RWPE1 (cell line): ENCODE measurements at places on chromosomes 5 and 9.

GRCh38 chr5:71767661-71768060 lies 48.6 kb downstream of the CARTPT start:
- no peak for DNase-seq

DNA sequence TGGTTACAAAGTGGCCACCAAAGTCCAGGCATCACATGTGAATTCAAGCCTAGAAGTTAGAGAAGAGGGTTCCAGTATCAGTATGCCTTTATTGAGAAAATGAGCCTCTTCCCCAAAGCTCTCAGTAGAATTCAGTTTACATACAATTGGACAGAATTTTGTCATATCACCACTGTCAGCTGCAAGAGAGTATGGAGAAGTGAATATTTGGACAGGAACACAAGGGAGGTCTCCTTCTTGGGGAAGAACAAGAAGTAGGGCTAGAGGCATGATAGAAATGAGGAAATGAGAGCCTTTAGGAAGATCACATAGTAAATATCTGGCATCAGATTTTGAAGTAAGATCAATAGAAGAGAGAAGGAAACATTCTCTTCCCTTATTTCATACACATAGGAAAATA lies 27.8 kb upstream of the VLDLR start:
- DNase-seq = no peak

DNA sequence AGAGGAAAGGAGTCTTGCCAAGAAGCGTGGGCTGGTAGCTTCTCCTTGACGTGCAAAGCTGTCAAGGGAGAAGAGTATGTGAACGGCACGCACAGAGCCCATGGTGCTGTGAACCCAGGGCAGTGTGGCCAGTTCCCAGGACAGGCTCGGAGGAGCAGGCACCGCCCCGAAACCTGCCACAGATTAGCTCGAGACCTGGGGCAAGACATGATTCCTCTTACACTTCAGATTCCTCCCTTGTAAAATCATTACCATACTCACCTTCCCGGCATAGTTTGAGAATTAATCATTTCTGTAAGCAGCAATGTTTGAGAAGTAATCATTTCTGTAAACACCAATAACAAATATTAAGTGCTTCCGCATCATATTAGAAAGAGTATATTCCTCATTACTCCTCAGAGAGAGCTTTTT lies 19.9 kb downstream of the GOLM1 start:
- peak; percentile 91 for DNase-seq

DNA sequence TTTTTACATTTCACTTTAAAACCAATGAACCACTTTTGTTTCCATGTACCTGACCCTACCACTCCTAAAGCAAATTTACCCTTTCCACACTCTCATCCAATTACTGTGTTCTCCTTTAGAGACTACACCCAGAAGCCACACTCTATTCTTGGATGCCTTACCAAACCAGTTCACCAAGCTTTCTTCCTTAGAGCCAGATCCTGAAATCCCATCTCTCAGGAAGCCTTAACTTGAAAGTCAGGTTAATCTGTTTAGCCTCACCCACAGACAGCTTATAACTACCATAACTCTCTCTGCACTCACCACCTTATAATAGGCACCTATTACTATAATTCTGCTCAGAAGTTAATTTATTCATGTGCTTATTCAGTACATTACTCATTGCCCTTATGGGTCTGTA lies 4.3 kb downstream of the CSNK1A1 start:
- DNase-seq = peak; percentile 50

DNA sequence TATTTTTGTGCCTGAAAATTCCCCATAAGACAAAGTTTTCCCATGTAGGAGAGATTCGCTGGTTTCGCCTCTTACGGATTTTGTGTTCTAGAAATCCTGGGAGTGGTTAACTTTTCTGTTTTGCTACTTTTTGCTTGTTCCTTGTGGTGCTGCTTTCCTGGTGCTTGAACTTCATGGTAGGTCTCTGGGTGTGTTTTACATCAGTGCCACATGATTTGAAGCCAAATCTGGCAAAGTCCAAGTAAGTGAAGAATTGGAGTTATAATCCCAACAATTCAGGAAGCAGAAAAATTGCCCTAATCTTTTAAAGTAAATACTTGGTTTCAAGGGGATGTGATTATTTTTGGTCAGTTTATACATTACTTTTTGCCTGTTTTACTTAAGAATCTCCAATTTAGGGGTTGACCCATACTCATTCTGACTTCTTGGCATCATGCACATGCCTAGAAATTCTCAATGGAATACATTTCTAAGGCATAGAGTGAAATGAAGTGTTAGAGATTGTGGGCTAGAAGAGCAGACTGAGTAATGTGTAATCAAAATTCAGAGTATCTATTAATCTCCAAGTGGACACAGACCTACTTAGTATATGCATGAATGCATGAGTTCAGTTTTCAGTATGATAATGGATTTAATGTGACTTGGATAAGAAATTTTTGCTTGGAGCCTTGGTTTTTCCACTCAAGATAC lies 189.7 kb downstream of the CSNK1G3 start:
- DNase-seq = no peak

DNA sequence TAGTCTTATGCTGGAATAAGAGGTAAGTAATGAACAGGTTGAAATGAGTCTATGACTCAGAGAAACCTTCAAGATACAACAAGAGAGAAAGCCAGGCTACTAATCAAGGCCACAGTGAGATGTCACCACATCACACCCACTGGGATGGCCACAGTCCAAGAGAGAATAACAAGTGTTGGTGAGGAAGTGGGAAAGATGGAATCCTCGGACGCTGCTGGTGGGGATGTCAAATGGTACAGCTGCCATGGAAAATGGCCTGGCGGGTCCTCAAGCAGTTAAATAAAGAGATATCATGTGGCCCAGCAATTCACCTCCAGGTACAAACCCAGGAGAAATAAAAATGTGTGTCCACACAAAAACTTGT lies 41.9 kb upstream of the NEURL1B start:
- DNase-seq = no peak

DNA sequence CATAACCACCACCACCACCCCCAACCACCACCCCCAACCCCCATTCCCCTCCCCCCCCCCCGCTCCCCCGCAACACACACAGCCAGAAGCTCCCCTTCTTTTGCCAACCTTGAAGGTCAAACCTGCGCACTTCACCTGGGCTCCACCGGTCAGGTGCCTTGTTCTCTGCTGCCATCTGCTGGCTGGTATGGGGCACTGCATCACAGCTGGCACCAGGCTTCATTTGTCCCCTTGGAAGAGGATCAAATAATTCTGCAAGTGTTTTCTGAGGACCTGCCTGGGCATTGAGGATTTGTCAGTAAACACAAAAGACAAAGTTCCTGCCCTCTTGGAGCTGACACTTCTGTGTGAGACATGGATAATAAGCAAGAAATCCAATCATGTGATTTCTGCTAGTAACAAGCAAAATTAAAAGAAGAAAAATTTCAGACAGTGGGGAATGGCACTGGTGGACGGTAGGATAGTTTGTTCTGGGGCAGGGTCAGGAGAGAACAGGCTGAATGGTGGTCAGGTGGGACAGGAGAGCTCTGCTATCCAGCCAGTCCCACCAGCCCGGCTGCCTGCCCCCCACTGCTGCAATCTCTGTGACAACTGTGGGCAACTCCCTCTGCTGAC lies 55.6 kb upstream of the LMX1B start:
- peak; percentile 92 for DNase-seq

DNA sequence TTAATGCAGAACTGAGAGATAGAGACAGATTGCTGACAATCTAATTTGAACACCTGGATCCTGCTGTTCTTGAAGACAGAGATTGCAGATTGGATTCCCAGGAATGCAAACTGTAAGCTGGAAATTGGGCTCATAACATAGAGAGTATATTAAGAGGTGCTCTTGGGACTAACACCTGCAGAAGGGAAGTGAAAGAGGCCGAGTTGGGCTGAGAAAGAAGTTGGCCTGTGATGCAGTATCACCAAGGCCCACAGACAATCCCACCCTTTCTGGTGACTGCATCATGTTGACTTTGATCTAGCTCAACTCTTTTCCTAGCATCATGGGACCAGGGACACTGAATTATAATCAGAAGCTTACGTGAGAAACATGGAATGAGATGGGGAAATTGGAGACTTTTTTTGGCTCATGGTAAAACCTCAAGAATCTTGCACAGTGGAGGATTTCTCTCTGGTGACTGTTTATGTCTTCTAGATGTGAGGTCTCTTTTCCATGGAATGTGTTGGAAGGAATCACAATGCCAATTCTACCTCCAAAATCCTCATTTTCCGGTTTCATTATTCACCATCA lies 36.5 kb upstream of the NUDT12 start:
- no peak for DNase-seq

- DNase-seq = no peak
Observed at GRCh38 chr5:178555771-178556211, 34.4 kb downstream of the COL23A1 start.

- no peak for DNase-seq
Observed at GRCh38 chr5:149265068-149265465, 6.6 kb upstream of the AFAP1L1 start.

- no peak for DNase-seq
Observed at GRCh38 chr9:89889865-89890264, 285.1 kb downstream of the GADD45G start.

GRCh38 chr9:129669946-129670345 lies 4.5 kb downstream of the PRRX2 start:
- no peak for DNase-seq

DNA sequence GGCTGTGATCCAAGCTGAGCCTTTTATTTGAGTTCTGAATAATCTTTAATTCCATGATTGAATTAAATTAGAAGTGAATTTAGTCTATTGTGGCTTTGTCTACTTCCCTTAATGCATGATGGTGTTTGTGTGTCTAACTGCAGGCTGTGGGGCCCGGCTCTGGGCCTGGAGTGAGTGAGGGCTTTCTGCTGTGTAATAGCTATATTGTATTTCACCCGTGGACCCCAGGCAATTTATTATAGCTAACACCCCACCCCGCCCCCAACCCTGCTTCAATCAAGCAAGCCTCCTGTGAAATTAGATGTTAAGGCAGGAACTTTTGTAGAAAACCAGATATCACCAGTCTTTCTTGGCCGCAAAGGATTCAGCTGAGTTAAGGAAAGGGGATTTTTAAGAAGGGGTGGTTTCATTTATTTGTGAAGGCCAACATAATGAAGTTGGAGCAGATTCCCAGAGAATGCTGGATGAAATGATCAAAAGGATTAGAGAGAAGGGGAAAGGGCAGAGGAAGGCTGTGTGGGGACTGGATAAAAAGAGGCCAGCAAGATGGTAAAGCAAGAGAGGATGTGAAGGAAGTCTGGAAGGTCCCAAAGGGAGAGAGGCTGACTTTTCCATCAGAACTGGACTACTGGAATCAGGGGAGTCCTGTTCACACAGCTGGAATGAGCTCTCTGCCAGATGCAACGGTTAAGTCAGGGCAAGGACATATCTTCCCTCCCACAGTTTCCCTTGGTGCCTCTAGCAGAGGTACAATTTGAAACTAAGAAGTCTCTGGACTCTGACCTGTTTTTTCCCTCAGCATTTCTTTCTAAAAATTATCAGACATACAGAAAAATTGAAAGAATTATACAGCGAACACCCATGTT lies 125.3 kb upstream of the SAP30L start:
- DNase-seq = no peak

- no peak for DNase-seq
Observed at GRCh38 chr5:180644825-180645273, 4.6 kb downstream of the FLT4 start.

DNA sequence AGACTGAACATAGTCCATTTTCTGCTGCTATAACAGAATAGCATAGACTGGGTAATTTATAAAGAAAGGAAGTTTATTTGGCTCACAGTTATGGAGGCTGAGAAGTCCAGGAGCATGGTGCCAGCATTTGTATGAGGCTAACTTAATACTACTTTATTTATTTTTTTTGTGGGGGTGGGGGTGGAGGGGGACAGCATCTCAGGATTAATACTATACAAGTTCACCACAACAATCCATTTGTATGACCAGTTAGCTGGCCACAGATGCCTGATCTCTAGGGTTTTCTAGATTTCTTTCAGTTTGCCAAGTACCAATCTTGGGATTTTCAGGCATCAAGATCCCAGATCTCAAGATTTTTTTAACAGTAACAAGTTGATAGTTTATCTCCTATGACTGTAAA lies 20.3 kb downstream of the ANGPTL2 start:
- DNase-seq = no peak

DNA sequence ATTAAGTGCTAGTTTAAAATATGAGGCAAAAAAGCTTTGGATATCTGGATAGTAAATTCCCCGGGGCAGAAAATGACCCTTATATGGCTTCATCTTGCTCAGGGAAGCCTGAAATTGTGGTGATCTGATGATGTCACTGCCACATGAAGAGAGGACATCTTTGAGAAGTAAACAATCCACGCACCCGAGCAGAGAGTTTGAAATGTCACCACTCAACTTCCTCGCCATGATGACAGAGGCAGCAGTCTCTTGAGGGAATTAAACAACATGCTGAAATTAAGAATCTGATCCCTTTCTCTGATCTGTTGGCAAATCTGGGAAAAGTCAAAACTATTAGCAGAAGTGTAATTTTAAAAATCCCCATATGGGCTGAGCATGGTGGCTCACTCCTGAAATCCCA lies 110.0 kb downstream of the TLE1 start:
- no peak for DNase-seq

DNA sequence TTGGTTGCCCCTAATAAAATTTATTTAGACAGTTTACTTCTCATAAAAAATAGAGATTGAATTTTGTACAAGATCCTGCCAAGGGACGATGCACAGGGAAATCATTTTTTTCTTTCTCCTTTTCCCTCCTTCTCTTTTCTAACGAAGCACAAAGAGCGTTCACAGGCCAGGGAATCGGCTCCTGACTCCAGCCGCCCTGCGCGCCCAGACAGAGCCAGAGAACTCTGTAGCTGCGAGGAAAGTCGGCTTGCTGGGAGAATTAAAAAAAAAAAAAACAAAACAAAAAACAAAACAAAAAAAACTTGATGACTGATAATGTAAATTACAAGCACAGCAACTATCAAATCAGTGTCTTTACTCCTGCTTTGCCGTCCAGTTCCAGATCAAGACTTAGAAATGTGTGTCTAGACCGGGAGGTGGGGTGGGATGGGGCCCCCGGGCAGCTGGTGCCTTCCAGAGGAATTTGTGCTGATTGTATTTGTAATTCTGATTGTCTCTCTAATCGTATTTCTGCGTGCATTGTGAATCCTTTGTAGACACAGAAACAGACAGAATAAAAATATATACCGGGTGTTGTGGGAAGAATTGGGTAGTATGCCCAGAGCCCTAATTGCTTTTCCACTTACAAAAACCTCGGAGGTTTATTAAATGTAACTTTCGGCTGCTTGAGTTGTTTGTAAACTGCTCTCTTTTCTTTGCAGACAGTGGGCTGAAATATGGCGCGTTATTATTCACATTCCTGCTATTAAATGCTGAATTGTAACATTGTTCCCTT lies 3.6 kb upstream of the OTP start:
- no peak for DNase-seq

- no peak for DNase-seq
Observed at GRCh38 chr5:175329976-175330375, 114.0 kb downstream of the DRD1 start.

GRCh38 chr9:71058660-71059059 lies 62.8 kb downstream of the TRPM3 start:
- no peak for DNase-seq
